Nasal cavity respiratory epithelium epithelial cell of viscerocranial mucosa (primary cell): ENCODE measurements at places on chromosomes 12 and 14. TPM values are rescaled to one million over a fixed set of nuclear protein-coding genes. Genes with fewer than 3 reads are reported as not detected.

PIP4P1 gene
- 17.4 and 27.3 TPM in 2 replicates for total RNA-seq

SPIC gene
- total RNA-seq: not detected in 2 replicates

LRCOL1 gene
- not detected in 2 replicates for total RNA-seq

IAPP gene
- not detected in 2 replicates for total RNA-seq

SCN8A gene
- 0.64 and 2.7 TPM in 2 replicates for total RNA-seq

PLCZ1 gene
- total RNA-seq: not detected in 2 replicates

PRH2 gene
- total RNA-seq: 0.34 TPM in 1 of 2 replicates, not detected in the other

TECPR2 gene
- 6.8 and 19.2 TPM in 2 replicates for total RNA-seq

RDH5 gene
- 0.85 and 1.0 TPM in 2 replicates for total RNA-seq

DHRS4L2 gene
- total RNA-seq: 13.7 and 16.7 TPM in 2 replicates

SLC11A2 gene
- 65.8 and 75.5 TPM in 2 replicates for total RNA-seq

KRT72 gene
- total RNA-seq: not detected in 2 replicates

SERPINA10 gene
- total RNA-seq: not detected in 2 replicates

NPAS3 gene
- 1.6 TPM in 1 of 2 replicates, not detected in the other for total RNA-seq

CLEC4C gene
- total RNA-seq: not detected in 2 replicates

DLK1 gene
- total RNA-seq: not detected in 2 replicates

CPM gene
- total RNA-seq: 12.3 and 23.7 TPM in 2 replicates

PPFIBP1 gene
- total RNA-seq: 61.5 and 129 TPM in 2 replicates

NCOR2 gene
- 27.0 and 97.5 TPM in 2 replicates for total RNA-seq

ASPG gene
- under 0.01 and 0.71 TPM in 2 replicates for total RNA-seq

CDCA3 gene
- 0.57 and 0.68 TPM in 2 replicates for total RNA-seq

KRT77 gene
- total RNA-seq: not detected in 2 replicates

OTOGL gene
- total RNA-seq: under 0.01 TPM in 1 of 2 replicates, not detected in the other

TROAP gene
- 0.07 and 3.1 TPM in 2 replicates for total RNA-seq

CSAD gene
- total RNA-seq: 5.5 and 12.0 TPM in 2 replicates

TAS2R42 gene
- total RNA-seq: not detected in 2 replicates

SERPINA3 gene
- total RNA-seq: 1.7 and 234 TPM in 2 replicates

IFNG-AS1 gene
- not detected in 2 replicates for total RNA-seq

KSR2 gene
- under 0.01 TPM in 2 replicates for total RNA-seq

IQSEC3 gene
- under 0.01 TPM in 2 replicates for total RNA-seq

CISTR gene
- not detected in 2 replicates for total RNA-seq

PRPF39 gene
- 25.3 and 34.4 TPM in 2 replicates for total RNA-seq

LRTM2 gene
- not detected in 2 replicates for total RNA-seq

CCDC175 gene
- total RNA-seq: not detected in 2 replicates

TCL1B gene
- total RNA-seq: not detected in 2 replicates

GPR84 gene
- 0.07 TPM in 1 of 2 replicates, not detected in the other for total RNA-seq

SLCO1B1 gene
- total RNA-seq: not detected in 2 replicates

RNF34 gene
- 69.0 and 70.8 TPM in 2 replicates for total RNA-seq

FGF23 gene
- total RNA-seq: not detected in 2 replicates

ENDOU gene
- under 0.01 TPM in 1 of 2 replicates, not detected in the other for total RNA-seq

TESPA1 gene
- not detected in 2 replicates for total RNA-seq

LALBA gene
- not detected in 2 replicates for total RNA-seq

MARCHF9 gene
- 6.5 and 9.7 TPM in 2 replicates for total RNA-seq
